ENCODE measurements at places on chromosomes 6 and 20.

GRCh38 chr20:45861221-45862075 lies 4.0 kb downstream of the ZSWIM3 start:
- no peak for DNase-seq

- peak; percentile 67 for DNase-seq
Measured at GRCh38 chr6:104705095-104705707, 154.5 kb downstream of the HACE1 start.

GRCh38 chr6:40509086-40509485 lies 78.1 kb downstream of the LRFN2 start:
- DNase-seq: no peak

DNA sequence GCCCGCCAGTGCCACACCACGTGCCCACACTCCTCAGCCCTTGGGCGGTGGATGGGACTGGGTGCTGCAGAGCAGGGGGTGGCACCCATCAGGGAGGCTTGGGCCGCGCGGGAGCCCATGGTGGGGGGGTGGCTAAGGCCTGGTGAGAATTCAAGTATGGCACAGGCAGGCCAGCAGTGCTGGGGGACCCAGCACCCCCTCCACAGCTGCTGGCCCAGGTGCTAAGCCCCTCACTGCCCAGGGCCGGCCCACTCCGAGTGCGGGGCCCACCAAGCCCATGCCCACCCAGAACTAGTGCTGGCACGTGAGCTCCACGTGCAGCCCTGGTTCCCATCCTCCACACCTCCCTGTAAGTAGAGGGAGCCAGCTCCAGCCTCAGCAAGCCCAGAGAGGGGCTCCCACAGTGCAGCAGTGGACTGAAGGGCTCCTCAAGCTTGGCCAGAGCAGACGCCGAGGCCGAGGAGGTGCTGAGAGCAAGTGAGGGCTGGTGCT lies 1091.1 kb upstream of the GJE1 start:
- no peak for DNase-seq

GRCh38 chr6:11714116-11714797 lies 64.3 kb downstream of the ADTRP start:
- DNase-seq: no peak

DNA sequence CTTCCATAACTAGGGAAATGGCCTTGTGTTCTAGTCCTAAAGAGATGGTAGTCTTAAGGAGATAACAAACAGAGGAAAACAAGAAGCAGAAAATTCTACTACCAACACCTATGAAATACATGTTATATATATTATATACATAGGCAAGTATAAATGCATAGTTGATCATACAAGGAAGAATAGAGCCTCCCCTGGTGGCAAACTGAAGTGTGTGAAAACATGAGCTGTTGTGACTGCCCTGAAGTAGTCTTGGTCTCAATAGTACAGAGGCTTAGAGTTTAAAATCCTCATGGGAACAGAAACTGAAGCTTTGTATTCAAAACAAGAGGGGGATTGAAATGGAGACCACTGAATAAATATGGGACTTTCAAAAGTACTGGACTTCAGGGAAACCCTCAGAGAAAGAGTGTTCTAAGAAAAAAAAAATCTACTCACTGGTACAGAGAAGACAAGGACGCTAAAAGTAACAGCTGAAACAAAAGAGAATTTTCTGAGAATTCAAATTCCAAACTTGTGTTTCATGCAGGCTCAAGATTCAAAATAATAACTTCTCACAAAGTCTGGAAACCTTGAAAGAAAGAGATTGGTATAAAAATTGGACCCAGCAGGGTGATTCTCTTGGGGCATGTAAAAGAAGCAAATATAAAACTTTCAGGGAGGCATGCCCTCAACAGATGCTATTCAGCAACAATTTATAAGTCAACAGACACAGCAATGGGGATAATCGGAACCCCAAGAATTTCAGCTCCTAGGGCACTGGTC lies 59.7 kb upstream of the SAMD3 start:
- peak; percentile 51 for DNase-seq

DNA sequence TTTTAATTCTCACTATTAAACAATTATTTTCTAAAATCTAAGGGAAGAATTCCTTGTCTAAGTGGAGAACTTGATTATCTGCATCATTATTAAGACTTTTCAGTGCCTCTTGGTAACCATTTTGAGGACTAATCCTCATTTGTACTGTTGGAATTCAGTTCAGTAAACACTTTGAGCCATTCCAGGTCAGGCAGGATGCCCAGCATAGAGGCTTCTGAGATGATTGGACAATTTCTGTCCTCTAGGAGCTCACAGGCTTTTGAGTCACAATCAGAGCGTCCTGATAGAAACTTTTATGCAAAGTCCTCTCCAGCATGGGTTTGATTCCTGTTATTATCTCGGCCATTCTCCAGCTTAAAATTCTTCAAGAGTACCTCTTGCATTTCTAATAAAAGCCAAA lies 1304.6 kb downstream of the EPHA7 start:
- DNase-seq: peak; percentile 2

- no peak for DNase-seq
Measured at GRCh38 chr6:10136636-10137035, 278.2 kb downstream of the TFAP2A start.

- no peak for DNase-seq
Measured at GRCh38 chr6:45665859-45666258, 288.1 kb upstream of the SUPT3H start.

DNA sequence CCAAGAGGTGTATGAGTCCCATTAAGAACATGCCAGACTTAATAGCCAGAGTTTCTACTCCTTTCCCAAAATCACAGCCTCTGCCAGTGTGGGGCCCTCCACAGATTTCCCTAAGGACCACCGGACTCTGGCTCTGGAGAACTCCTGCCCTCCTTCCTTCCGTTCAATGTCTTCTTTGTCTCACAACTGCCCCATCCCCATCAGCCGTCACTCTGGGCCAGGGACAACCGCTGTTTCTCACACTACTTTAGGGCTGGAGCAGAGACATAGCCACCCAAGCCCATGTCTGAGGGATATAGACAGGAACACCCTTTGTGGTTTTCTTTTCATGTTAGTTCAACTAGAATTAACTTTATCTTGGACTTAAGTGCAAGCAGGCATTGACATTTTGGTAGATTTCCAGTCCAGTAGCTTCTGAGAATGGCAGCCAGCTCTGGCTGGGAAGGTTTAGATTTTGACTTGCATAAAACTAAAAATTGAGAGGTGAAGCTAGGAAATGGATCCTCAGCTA lies 6.7 kb upstream of the ACSS1 start:
- no peak for DNase-seq

- no peak for DNase-seq
Measured at GRCh38 chr6:135738636-135739035, 112.9 kb upstream of the PDE7B start.

DNA sequence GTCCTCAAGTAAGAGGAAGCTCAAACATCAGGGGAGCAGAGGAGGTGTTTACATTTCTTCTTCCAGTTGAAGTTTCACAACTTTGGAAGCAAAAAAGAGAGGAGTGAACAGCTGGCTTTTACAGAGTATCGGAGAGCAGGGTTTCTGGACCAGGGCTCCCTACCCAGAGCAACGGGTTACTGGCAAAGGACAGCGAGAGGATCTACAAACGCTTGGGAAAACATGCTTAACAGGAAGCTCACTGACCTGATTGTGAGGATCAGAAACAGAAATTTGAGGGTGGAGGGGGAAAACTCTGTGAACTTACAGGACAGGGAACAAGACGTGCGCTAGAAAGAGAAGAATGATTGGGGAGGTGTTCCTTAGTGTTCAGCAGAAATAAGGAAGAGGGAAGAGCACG lies 85.7 kb upstream of the TAB2 start:
- DNase-seq: no peak

DNA sequence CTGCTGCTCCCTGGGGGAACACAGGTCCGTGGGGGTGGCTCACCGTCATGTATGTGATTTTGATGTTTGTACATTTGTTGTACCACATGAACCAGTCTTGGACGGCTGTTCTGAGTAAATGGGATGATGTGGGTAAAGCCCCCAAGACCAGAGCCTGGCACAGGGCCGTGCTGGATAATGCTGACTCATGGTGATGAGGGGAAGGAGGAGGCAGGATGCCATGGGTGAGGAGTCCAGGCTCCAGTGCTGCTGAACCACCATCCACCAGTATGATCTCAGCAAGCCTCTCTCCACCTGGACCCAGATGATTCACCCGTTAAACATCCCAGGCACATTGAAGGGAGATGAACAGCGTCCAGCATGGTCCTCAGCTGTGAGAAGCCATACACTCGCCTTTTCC lies 9.6 kb upstream of the APCDD1L start:
- peak; percentile 82 for DNase-seq

DNA sequence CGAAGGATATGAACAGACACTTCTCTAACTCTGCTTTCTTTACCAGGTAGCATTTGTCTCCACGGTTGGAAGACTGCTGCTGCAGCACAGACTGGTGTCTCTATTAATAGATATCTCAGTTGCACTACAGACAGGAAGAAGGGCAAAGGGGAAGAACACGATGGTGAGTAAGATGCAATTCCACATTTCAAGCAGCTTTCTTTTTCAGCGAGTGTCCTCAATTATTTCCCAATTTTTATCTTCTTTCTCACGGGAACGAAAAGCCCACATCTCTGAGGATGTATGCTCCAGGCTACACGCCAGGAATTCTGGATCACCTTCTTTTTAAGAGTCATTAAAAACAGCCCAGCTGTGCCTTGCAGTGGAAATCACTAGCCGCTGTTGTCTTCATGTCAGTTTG lies 311.6 kb upstream of the ECI2 start:
- DNase-seq: peak; percentile 52

DNA sequence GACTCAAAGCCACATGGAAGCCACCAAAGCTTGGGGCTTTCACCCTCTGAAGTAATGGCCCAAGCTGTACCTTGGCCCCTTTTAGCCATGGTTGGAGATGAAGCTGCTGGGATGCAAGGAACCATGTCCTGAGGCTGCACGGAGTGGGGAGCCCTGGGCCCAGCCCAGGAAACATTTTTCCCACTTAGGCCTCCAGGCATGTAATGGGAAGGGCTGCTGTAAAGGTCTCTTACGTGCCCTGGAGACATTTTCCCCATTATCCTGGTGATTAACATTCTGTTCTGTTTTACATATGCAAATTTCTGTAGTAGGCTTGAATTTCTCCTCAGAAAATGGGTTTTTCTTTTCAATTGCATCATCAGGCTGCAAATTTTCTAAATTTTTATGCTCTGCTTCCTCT lies 558.2 kb downstream of the EYS start:
- no peak for DNase-seq

DNA sequence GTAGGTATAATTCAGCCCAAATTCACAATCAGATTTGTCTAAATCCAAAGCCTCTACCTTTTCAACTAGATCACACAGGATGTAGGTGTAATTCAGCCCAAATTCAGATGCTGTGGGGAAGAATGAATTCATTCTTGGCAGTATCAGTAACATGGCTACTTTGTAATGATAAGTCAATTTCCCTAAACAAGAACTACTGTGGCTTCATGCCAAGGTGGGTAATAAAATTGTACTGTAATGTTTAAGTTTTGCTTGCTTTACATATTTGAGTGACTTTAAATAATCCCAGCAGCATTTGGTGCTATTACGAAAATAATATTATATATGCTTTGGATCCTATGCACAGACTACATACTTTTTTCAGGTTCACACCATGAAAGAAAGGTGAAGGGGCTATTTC lies 239.1 kb downstream of the HDGFL1 start:
- DNase-seq: no peak
